ENCODE measurements at places on chromosomes 6 and 20.

DNA sequence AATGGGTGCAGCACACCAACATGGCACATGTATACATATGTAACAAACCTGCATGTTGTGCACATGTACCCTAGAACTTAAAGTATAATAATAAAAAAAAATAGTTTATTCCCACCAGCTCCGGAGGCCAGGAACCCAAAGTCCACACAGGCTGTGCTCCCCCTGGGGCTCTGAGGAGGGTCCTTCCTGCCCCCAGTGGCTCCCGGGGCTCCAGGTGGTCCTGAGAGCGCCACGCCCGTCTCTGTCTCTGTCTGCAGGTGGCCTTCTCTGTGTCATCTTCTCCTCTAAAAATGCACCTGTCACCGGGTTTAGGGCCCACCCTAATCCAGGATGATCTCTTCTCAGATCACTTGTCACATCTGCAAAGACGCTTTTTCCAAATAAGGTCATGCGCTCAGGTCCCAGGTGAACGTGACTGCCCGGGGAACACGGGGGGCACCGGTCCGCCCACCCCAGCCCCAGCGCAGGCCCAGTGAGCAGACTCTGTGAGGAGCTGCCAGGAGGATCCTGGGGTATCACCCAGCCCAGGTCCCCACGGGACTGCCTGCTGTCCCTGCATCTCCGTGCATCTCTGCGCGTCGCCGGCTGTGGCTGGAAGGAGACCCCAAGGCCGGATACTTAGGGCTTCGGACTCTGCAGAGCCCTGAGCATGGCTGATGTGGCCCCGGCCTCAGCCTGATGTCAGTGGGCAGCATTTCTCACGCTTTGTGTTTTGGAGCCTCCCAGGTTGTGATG is 11.8 kb downstream of the SLCO4A1 start:
- no peak for DNase-seq

- no peak for DNase-seq
Measured at GRCh38 chr6:140956571-140957369, 1176.0 kb upstream of the GJE1 start.

DNA sequence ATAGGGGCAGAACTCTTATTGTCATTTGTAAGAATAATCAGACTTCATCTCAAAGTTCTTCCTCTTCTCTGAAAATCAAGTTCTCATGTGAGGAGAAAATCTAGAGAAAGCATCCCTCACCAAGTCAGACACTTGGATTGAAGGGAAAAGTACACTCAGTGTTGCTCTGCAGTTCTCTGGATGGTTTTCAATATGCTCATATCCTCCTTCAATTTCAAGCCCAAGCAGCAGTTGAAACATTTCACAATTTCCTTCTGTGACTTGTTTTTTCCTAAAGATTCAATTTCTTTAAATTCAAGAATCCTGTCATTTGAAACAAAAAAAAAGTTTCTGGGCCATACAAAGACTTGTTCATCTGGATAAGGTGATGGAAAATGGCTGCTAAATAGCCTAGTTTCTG is 140.2 kb upstream of the AHI1 start:
- DNase-seq = no peak

GRCh38 chr20:53582574-53583351 is 10.9 kb downstream of the ZNF217 start:
- no peak for DNase-seq

DNA sequence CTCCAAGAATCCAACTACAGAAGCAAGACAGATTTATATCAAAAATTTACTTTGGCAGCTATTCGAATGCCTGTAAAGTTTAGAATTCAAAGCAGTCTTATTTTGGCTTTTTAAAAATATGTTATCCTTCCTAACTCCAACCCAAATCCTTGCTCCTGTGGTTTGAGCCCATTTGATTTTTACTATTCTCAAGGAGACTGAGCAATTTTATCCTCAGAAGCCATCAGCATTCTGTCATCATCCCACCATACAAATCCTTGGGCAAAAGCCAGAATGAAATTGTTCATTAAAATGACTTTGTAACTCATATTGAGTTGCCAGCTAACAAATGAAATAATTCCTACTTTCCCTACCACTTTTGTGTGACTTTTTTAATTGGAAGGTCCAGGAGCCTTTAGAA is 392.8 kb downstream of the ADGRB3 start:
- no peak for DNase-seq
